ENCODE measurements at places on chromosomes 1 and 21. TPM values are rescaled to one million over a fixed set of nuclear protein-coding genes. Genes with fewer than 3 reads are reported as not detected.

DNA sequence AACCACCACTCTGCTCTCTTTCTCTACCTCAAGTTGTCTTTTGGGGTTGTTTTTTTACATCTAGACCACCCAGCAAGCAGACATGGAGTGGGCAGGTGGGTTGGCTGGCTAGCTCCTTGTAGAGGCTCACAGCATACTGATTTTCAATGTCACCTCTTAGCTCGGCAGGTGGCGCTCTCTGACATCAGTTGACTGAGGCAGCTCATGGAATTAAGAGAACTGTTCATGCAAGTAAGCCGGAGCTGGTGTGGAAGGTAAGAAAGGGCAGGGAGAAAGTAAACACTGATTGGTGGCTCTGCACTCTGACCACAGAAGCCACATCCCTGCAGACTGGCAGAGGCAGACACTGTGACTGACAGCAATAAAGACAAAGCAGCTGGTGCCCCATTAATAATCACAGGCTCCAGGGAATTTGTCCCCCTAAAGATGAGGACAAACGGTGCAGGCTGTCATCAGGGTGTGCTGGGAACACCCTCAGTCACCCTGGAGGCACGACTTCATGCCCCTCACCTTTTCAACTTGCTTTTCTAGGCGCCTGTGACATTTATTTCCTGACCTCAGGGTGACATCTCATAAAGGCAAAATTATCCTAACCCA lies 226.8 kb downstream of the LMX1A start:
- H3K4me1 ChIP-seq = no peaks in the 10 kb centered on the region
- DNase-seq = peak; percentile 56
- no peaks in the 10 kb centered on the region for H3K36me3 ChIP-seq
- no peak overlapping the region for H3K4me3 ChIP-seq
- H3K27ac ChIP-seq = no peak overlapping the region
- H3K27me3 ChIP-seq = peaks cover 4% of the 10 kb centered on the region

The BSND gene
- 0.13 TPM for total RNA-seq

The LCE1B gene
- total RNA-seq = not detected

DNA sequence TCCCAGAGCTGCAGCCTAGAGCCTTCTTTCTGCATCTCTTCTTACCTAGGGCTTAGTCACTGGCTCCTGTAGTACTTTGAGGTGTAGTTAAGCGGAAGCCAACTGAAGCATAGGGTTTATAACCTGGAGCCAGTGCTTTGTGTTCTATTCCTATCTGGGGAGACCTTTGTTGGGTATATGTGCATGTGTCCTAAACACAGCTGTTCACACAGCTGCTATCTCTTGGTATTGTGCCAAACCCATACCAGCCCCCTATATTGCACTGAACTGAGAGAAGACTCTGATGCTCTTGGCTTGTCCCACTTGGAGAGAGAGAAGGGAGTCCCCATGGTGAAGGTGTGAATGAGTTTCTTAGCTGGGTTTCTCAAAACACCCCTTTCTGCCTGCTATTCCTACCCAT lies 17.2 kb upstream of the NFASC start:
- no peaks in the 10 kb centered on the region for H3K4me1 ChIP-seq
- no peak overlapping the region for H3K4me3 ChIP-seq
- no peak overlapping the region for H3K27ac ChIP-seq
- no peaks in the 10 kb centered on the region for H3K36me3 ChIP-seq

The SPRR4 gene
- not detected for total RNA-seq

- peaks cover 21% of the 10 kb centered on the region for H3K27me3 ChIP-seq
- H3K27ac ChIP-seq = no peak overlapping the region
- H3K4me1 ChIP-seq = peaks cover 4% of the 10 kb centered on the region
- DNase-seq = peak; percentile 37
- no peaks in the 10 kb centered on the region for H3K36me3 ChIP-seq
These were observed 12.0 kb upstream of the KCNE2 start for GRCh38 chr21:34351786-34352241.

GRCh38 chr1:37096523-37096922 lies 62.2 kb upstream of the GRIK3 start:
- H3K4me3 ChIP-seq = no peak overlapping the region
- H3K4me1 ChIP-seq = no peaks in the 10 kb centered on the region
- H3K36me3 ChIP-seq = no peaks in the 10 kb centered on the region
- no peak for DNase-seq

DNA sequence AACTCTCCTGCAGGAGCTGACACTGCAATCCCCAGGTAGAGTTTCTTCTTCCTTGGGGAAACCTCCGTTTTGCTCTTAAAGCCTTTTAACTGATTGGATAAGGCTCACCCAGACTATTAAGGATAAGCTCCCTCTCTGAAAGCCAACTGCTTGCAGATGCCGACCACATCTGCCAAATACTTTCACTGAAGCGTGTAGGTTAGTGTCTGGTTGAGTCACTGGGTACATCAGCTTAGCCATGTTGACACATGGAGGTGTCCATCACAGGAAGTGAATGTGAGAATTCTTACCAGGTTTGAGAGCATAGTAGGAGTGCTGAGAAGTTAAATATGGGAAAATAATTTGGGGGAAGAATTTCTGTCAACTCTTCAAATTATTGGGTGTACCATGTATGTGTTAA lies 202.0 kb downstream of the AJAP1 start:
- H3K36me3 ChIP-seq = no peaks in the 10 kb centered on the region
- no peak for DNase-seq
- no peak overlapping the region for H3K27ac ChIP-seq
- no peaks in the 10 kb centered on the region for H3K27me3 ChIP-seq
- no peak overlapping the region for H3K4me3 ChIP-seq

DNA sequence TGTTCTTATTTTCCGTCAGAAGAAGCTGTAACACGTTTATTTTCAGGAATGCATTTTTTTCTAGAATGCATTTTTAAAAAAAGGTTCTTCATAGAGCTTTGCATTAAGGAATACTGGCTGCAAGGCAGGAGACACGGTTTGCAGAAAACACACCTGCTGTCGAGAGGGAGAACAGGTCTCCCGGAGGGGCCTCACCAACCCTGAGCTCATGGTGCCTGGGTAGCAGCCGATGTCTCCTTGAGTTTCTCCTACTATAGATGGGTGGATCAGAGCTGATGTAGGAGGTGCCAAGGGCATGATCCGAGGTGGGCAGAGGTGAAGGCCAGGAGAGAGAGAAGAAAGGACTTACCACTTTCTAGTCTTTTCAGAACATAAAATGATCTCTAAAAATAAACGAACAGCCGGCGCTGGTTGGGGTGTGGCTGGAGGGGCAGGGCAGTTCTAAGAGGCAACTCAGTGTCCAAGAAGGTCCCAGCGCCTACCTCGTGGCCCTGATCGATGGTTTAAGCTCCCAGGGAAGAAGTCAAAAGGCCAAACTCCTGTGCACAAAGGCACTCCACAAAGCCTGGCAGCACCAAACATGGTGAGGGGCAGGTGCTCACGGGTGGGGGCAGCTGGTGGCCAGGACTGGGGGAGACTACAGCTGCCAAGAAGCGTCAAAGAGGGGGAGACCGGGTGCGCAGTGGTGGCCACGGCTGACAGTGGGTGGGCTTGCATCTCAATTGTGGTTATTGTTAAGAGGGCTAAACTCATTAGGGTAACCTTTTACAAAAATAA lies 12.2 kb downstream of the MORN1 start:
- no peaks in the 10 kb centered on the region for H3K27me3 ChIP-seq
- H3K4me3 ChIP-seq = no peak overlapping the region
- peaks cover 8% of the 10 kb centered on the region for H3K4me1 ChIP-seq
- no peak for DNase-seq
- no peaks in the 10 kb centered on the region for H3K36me3 ChIP-seq

- no peaks in the 10 kb centered on the region for H3K4me1 ChIP-seq
- H3K27me3 ChIP-seq = no peaks in the 10 kb centered on the region
- no peak for DNase-seq
These were observed 35.3 kb upstream of the HAO2 start for GRCh38 chr1:119333163-119333896.

The PIP5K1A gene
- 53.9 TPM for total RNA-seq

GRCh38 chr1:59107916-59108315 lies 189.0 kb upstream of the FGGY start:
- H3K36me3 ChIP-seq = no peaks in the 10 kb centered on the region
- no peak overlapping the region for H3K4me3 ChIP-seq
- peaks cover 6% of the 10 kb centered on the region for H3K27me3 ChIP-seq
- DNase-seq = no peak
- H3K27ac ChIP-seq = no peak overlapping the region
- H3K4me1 ChIP-seq = no peaks in the 10 kb centered on the region

- H3K27me3 ChIP-seq = no peaks in the 10 kb centered on the region
- H3K27ac ChIP-seq = no peak overlapping the region
- no peaks in the 10 kb centered on the region for H3K4me1 ChIP-seq
These were observed 34.6 kb upstream of the KANK4 start for GRCh38 chr1:62353853-62354252.

- peaks cover 24% of the 10 kb centered on the region for H3K4me1 ChIP-seq
- peak; percentile 36 for DNase-seq
- H3K4me3 ChIP-seq = no peak overlapping the region
- H3K27me3 ChIP-seq = peaks cover 10% of the 10 kb centered on the region
These were observed 80.2 kb upstream of the GREM2 start for GRCh38 chr1:240691909-240692705.

GRCh38 chr1:27521861-27522431 lies 32.0 kb upstream of the WASF2 start:
- peaks cover 73% of the 10 kb centered on the region for H3K4me1 ChIP-seq
- H3K27me3 ChIP-seq = no peaks in the 10 kb centered on the region
- peak overlapping the region; percentile 85 for H3K4me3 ChIP-seq
- H3K27ac ChIP-seq = peak overlapping the region; percentile 90
- H3K36me3 ChIP-seq = no peaks in the 10 kb centered on the region
- DNase-seq = no peak

DNA sequence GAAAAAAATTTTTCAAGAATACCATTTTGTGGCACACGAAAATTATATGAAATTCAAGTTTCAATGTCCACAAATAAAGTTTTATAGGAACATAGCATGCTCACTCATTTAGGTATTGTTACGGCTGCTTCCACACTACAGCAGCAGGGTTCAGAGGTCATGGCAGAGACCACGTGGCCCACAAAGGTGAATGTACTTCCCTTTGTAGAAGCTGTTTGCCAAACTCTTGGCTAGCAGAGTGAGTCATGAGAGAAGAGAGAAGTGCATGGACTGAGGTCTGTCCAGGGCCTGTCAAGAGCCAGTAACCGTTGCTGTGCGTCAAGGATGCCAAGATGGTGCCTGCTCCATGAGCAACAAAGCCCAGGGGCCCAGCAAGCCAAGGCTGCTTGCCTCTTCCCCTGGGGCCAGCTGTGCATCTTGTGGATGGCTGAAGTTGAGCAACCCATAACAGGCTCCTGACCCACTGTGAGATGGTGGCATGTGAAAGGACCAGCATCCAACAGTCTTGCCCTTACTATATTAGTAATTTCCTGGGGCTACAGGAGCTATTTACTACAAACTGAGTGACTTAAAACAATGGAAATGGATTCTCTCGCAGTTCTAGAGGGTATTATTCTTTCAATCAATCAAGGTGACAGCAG lies 64.8 kb upstream of the ATP5PO start:
- H3K4me3 ChIP-seq = no peak overlapping the region
- H3K36me3 ChIP-seq = peaks cover 24% of the 10 kb centered on the region
- H3K27me3 ChIP-seq = no peaks in the 10 kb centered on the region
- DNase-seq = peak; percentile 36

DNA sequence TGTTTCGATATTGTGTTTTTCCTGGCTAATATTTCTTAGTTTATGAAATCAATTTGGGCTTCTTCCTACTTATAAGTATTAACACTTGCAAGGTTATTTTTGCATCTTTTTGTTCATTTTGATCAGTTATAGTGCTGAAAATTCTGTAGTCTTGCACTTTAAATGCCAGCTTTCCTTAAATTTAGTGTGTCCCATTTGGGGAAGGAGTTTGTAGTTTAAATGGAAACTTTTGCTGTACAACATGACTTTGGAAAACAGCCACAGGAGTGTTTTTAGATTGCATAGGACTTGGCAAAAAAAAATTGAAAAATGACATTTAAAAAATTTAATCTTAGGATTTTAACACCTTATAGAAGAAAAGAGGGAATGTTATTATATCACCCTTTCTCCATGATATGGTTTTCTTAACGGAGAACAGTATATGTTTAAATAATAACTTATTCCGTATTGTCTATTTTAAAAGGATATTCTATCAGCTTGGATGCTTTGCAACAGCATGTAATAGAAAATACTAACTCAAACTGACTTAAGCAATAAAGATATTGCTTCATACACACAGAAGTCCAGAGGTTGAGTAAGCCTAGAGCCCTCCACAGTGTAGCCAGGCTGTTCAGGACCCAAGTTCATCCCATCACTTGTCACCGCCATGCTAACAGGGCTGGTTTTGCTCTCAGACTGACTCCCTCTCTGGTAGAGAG lies 53.8 kb downstream of the LYPLAL1 start:
- no peaks in the 10 kb centered on the region for H3K36me3 ChIP-seq
- DNase-seq = no peak
- no peak overlapping the region for H3K4me3 ChIP-seq
